ENCODE measurements at places on chromosomes 2 and 18. TPM values are rescaled to one million over a fixed set of nuclear protein-coding genes. Genes with fewer than 3 reads are reported as not detected.

- no peaks in the 10 kb centered on the region for H3K27me3 ChIP-seq
- no peak overlapping the region for H3K4me3 ChIP-seq
- DNase-seq, result no peak
- H3K36me3 ChIP-seq, result no peaks in the 10 kb centered on the region
Observed at GRCh38 chr2:5839550-5839949, 147.4 kb downstream of the SOX11 start.

GRCh38 chr18:31619291-31619690 lies 27.6 kb downstream of the TTR start:
- no peak overlapping the region for H3K4me3 ChIP-seq
- no peaks in the 10 kb centered on the region for H3K27me3 ChIP-seq
- H3K36me3 ChIP-seq, result no peaks in the 10 kb centered on the region
- no peak overlapping the region for H3K27ac ChIP-seq

GRCh38 chr2:81976998-81977397 lies 1672.4 kb upstream of the LRRTM1 start:
- no peak overlapping the region for H3K27ac ChIP-seq
- H3K4me3 ChIP-seq, result no peak overlapping the region
- no peak for DNase-seq
- H3K4me1 ChIP-seq, result no peaks in the 10 kb centered on the region
- no peaks in the 10 kb centered on the region for H3K36me3 ChIP-seq
- H3K27me3 ChIP-seq, result no peaks in the 10 kb centered on the region

DNA sequence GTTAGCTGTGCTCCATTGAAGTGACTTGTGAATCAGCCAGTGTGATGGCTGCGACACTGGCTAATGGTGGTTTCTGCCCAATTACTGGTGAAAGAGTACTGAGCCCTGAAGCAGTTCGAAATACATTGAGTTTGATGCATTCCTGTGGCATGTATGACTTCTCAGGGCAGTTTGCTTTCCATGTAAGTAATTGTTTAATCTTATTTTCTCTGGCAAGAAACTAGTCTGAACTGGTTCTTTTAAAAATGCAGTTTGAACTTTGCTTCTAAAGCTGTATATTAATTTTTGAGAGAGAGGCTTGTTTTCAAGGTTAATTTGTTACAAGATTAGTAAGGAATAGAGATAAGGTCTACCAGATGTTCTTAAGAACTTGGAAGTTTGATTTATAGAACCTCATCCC lies 46.7 kb downstream of the GLS start:
- peak overlapping the region; percentile 40 for H3K27ac ChIP-seq
- H3K27me3 ChIP-seq, result no peaks in the 10 kb centered on the region
- no peak overlapping the region for H3K4me3 ChIP-seq

- H3K36me3 ChIP-seq, result peaks cover 28% of the 10 kb centered on the region
- peaks cover under 1% of the 10 kb centered on the region for H3K4me1 ChIP-seq
- H3K27ac ChIP-seq, result no peak overlapping the region
Observed at GRCh38 chr2:196131949-196132925, 39.1 kb downstream of the STK17B start.

CNTNAP5 gene
- not detected for total RNA-seq

IL36B gene
- not detected for total RNA-seq

- no peak overlapping the region for H3K27ac ChIP-seq
- no peak for DNase-seq
- H3K4me3 ChIP-seq, result no peak overlapping the region
- H3K36me3 ChIP-seq, result no peaks in the 10 kb centered on the region
- no peaks in the 10 kb centered on the region for H3K27me3 ChIP-seq
Observed at GRCh38 chr18:9988665-9989064, 74.8 kb downstream of the VAPA start.

CHRNG gene
- not detected for total RNA-seq

GKN2 gene
- total RNA-seq, result not detected

Measured in SJSA1 (cell line).